SK-MEL-5 (cell line): ENCODE measurements at places on chromosomes 1 and 21. TPM values are rescaled to one million over a fixed set of nuclear protein-coding genes. Genes with fewer than 3 reads are reported as not detected.

WNT2B gene
- 0.13 and 0.37 TPM in 2 replicates for total RNA-seq

GRCh38 chr1:53104289-53104913, 38.0 kb downstream of the SLC1A7 start:
- DNase-seq: no peak

DNA sequence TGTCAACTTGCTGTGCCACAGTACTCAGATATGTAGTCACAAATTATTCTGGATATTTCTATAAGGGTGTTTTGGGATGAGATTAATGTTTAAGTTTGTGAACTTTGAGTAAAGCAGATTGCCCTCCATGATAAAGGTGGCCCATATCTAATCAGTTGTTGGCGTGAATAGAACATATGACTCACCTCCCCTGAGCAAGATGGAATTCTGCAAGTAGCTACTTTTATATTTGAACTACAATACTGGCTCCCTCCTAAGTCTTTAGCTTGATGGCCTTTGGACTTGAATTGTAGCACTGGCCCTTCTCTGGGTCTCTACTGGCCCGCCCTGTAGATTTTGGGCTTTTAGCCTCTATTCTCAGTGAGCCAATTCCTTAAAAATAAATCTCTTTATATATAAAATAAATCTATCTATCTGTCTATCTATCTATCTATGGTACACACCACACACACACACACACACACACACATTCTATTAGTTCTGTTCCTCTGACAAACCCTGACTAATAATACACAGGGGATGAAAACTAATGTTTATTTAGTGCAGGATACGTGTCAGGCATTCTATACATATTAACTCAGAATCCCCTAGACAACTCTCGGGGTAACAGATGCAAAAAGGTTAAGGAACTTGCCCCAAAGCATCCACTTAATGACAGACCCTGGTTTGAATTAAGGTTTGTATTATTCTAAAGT, 37.9 kb upstream of the PDC start:
- no peak for DNase-seq

DNA sequence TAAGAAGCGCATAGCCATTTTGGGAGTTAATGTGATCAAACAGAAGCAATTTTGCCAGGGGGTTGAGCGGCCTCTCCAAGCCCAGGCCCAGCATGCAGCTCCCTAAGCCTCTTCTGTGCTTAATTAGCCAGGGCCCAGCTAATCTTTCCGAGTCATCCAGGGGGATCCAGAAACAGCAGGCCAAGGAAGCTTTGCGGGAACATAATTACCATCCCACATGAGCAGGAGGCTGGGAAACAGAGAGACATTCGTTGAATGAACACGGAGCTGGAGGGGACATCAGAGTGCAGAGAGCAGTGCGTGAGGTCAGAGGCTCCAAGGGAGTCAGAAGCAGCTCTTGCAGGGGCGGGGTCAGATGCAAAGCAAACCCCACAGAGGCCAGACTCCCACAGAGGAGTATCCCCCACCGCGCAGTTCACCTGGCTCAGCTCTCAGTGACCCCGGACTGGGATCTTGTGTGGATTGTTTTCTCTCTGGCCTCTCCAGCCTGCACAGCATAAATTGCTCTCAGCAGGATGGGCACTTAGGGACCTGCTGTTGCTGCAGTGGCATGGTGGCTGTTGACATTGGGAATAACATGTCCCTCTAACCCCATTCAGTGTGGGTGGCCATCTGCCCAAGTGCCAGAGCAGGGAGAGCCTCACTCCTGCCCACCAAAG, 657.4 kb downstream of the AJAP1 start:
- DNase-seq: no peak

C1orf94 gene
- total RNA-seq: not detected in 2 replicates

- DNase-seq: no peak
These were observed 597.2 kb upstream of the ZP4 start for GRCh38 chr1:238487931-238488330.

AIRE gene
- total RNA-seq: not detected in 2 replicates

GRCh38 chr1:53755874-53756273, 16.9 kb upstream of the GLIS1 start:
- no peak for DNase-seq
